ENCODE measurements at places on chromosomes 6 and 20.

GRCh38 chr20:21278829-21279228, 24.3 kb upstream of the XRN2 start:
- no peak for DNase-seq

- DNase-seq: peak; percentile 66
Observed at GRCh38 chr6:13328076-13328874, at the start of gene TBC1D7. Gene TBC1D7 (minus strand): TSS chr6:13328537. CDS start chr6:13326898, 1,639 bp downstream.

DNA sequence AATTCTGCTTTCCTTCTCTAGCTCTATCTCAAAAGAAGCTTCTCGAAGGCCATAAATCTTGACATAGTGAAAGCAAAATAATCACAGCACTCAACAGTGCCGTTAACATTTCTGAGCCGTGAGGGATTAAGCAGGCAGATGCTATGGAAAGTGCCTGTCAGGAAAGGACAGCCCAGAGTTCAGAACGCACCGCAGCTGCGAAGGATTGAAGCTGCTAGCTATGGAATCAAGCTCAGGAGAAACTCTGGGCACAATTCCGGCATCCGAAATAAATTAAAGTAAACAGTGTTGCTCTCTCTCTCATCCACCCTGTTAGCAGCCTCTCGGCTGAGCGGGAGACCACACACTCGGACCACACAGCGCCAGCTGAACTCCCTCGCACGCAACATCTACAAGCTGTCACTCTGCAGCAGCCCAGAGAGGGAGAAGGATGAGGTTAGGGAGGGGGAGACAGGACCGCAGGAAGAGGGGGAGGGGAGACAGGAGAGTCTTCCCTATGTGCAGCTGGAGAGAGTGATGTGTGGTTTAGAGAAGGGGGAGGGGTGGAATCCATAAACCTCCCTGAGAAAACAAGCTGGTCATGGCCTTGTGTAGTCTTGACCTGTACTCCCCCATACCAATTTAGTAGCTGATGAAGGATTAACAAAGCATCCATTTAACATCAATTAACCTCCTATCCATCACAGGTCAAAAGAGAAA, 9.0 kb downstream of the EXOC2 start:
- no peak for DNase-seq

- DNase-seq: no peak
Observed at GRCh38 chr6:76942203-76942966, 520.9 kb downstream of the HTR1B start.

DNA sequence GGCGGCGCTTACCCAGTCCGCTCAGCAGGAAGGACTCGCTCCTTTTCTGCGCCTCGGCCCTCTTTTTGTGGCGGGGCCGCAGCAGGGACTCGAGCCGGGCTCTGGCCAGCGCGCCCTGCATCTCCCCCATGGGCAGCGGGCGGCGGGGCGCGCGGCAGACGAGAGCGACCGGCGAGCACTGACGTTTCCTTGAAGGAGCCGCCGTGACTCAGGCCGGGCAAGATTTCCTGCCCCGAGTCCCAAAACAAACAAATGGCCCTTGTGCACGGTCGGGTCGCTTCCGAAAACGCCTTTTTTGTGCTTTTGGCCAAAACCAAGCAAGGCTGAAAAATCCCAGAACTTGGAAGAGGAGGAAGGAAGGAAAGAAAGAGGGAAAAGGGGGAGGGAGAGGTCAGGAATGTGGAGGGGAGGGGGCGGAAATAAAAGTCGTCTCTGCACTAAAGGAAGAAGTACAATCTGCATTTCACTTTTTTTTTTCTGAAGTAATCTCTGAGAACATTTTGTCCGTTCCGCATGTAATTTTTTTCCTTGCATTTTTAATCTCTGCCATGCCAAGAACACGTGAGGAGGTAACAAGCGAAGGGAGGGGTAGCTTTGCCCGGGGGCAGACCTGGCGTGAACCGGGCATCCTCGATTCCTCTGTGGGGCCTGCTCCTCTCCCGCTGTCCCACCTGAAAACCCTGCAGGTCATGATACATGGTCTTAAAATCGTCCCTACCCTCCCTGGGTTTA, 123.3 kb upstream of the SLC2A12 start:
- peak; percentile 51 for DNase-seq

- DNase-seq: no peak
Observed at GRCh38 chr6:55260181-55260580, 67.1 kb upstream of the GFRAL start.

GRCh38 chr6:162198925-162199324, 528.6 kb downstream of the PRKN start:
- DNase-seq: no peak

- no peak for DNase-seq
Observed at GRCh38 chr20:63846128-63846771, 15.0 kb upstream of the ABHD16B start.

DNA sequence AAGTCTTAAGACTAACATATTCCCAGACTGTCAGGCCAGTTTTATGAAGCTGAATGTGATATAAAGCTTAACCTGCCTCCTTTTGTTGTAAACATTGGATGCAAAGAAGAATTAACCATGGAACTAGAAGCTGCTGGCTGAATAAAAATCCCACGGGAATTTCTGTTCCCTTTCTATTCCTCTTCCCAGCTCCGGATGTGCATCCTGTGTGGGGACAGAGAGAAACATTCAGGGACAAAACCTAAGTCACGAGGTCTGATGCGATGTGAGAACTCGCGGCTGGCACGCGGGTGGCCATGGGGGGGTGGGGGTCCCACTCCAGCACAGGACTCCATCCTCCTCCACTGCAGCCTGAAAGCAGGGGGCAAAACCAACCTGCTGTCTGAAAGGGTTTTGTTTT, 32.2 kb downstream of the RAMACL start:
- DNase-seq: no peak

GRCh38 chr6:158762787-158763433, 56.3 kb downstream of the EZR start:
- DNase-seq: no peak

- DNase-seq: no peak
Observed at GRCh38 chr6:145155411-145155810, 579.9 kb downstream of the EPM2A start.

DNA sequence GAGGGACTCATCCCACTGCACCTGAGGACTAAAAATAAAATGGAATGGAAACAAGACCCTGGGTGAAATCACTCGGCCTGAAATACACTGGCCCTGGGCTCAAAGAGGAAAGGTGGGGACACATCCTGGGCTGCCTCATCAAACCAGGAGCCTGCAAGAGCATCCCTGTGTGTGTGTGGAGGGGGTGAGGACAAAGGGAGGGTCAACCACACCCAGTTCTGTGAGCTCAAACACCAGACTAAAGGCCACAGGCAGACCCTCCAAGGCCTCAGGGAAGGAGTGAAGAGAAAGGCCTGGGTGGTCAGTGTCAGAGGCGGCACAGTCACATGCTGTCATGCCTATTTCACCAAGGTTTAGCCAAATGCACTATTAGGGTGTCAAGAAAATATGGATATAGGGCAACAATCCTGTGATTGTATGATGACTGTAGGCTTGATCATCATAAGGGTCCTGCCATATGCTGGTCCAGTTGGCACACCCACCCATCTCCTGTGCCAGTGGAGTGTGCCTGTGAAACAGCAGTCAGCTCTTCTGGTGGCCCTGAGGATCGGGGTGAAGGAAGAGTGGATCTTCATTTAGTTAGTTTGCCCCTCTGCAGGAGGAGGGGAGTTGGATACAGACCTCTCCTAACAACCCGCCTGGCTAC, 28.9 kb downstream of the SRSF3 start:
- DNase-seq: no peak

DNA sequence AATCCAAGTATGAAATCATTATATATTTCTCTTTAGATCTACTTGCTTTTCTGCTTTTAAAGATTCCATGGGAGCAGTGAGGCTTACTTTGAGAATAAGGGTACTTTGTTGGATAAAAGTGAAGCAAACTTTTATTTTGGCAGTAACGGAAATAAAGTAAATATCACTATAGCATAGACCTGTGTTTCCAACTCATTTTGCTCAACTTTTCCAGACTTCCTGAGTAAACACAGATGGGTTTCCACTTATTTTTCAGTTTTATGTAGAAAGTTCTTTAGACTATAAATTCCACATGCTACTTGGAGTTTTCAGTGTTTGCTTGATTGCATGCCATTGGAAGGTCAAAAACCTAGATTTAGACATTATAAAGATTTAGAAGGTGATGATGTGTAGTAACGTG, 6.2 kb downstream of the STX16 start:
- DNase-seq: no peak

GRCh38 chr6:9361749-9362148, 926.4 kb upstream of the SLC35B3 start:
- no peak for DNase-seq

DNA sequence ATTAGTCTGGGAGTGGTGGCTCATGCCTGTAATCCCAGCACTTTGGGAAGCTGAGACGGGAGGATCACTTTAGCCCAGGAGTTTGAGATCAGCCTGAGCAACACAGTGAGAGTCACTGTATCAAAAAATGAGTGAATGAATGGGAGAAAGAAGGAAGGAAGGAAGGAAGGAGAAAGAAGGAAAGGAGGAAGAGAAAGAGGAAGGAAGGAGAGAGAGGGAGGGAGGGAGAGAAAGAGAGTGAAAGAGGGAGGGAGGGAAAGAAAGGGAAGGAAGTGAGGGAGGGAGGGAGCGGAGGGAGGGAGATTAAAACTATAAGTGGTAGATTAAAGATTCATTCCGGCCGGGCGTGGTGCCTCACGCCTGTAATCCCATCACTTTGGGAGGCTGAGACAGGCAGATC, 28.9 kb upstream of the RREB1 start:
- DNase-seq: no peak

DNA sequence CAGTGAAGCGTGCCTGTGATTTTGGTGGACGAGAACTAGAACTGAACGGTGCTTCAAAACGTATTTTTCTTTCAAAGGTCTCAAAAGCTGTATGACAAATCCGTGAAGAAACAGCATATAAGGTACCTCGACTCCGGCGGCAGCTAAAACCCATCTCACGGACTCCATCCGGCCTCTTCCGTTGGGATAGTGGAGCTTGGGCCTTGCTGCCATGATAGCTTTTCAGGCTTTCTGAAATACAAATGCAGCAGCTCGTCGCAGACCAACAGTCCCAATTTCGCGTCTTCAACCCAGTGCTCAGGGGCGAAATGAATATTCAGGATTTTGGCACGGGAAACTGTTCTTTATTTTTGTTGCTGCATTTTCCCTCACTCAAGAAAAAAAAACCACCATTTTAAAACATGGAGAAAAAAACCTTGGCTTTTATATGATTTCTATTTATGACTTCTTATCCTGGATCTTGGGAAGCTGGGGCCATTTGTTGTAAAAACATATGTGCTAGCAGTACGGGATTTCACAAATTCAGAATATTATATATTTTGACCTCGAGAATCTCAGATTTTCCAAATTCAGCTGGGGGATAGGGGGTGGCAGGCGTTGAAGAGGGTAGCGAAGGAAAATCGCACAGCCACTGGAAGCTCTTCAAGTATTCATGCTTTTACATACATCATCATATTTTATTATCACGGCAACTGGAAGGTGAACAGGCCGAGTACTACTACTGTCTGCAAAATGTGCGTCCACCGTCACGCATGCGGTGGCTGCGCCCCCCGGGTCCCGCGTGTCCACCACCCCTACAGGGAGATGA, 849 bp downstream of the GSTA4 start:
- DNase-seq: no peak

- no peak for DNase-seq
Observed at GRCh38 chr6:74057326-74057725, 361.3 kb downstream of the CD109 start.

DNA sequence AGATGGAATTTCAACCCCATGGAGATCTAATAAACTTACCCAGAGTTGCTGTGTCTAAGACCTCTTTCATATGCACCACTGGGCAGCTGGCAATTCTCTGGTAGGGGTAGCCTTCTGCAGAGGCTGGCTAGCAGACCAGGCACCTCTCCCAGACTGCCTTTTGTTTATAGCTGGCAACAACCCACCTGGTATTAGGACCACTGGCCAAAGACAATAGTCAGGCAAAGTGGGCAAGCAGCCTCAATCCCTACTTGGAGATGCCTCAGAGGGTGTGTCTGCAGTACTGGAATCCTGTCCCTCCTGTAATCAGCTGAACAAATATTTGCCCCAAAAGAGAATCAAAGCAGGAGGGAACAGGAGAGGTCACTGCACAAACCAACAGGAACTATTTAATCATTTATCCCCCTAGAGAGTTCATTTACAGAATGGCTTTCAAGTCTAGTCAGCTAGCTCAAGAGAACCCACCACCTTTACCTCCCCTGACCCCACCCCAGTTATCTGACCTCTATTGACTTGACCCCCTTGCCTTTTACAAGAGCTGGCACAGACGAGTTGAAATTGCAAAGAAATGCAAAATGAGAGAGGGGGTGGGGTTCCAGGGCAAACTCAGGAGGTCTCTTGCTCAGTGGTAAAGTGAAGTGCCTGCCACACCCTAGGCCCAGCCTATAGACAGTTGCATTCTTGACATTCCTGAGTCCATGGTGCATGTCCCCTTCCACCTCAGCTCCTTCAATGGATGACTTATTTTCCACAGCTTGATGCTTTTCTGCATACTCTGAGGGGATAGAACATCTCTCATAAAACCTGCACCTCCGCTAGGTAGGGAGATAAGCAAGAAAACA, 2.8 kb downstream of the BCL2L1 start:
- no peak for DNase-seq

GRCh38 chr6:2244261-2245102, 923 bp downstream of the GMDS start:
- DNase-seq: no peak

DNA sequence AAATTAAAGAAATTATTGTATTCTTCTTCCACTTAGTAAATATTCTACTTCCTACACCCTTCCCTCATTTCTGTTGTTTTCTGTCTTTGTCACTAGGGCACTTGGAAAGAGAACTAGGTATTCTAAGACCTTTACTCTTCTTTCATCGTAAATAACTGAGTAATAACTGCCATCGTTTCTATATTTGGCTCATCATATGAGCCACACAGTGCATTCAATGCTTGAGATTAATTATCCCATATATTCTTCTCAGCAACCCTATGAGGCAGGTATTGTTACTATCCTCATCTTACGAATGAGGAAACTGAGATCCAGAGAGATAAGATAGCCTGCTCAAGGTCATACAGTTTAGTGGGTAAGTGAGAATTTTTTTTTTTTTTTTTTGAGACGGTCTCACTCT, 38.9 kb downstream of the LRP11 start:
- no peak for DNase-seq

- DNase-seq: no peak
Observed at GRCh38 chr20:34458631-34459030, 57.6 kb upstream of the DYNLRB1 start.

DNA sequence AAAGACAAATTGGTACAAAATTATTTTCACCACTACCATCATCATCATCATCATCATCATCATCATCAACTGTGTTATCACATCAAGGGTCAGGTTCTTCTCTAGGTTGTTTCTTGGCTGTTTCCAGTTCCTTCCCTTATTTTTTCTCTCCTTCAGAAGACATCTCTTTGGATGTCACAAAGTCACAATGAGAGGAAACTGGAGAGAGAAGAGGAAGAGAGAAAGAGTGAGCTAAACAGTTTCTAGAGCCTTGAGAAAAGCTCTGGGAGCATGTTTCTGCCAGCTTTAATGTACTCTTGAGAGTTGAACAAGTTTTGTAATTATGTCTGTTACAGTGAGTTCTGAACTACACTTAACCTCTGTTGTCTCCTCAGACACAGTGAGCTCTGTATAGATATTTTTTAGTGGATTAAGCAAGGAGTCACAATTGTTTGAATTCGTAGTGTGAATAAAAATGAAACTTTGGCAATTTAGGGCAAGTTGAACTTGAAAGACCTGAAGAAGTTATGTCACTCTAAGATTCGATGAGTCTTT, 123.0 kb upstream of the AKIRIN2 start:
- no peak for DNase-seq

- no peak for DNase-seq
Observed at GRCh38 chr20:60108397-60108796, 150.2 kb downstream of the CDH26 start.

GRCh38 chr6:17890309-17890708, 97.1 kb downstream of the KIF13A start:
- no peak for DNase-seq

- DNase-seq: no peak
Observed at GRCh38 chr20:5033566-5033965, 32.3 kb upstream of the SLC23A2 start.
